Neural crest cell (in vitro differentiated cells): ENCODE measurements at places on chromosomes 4 and X.

DNA sequence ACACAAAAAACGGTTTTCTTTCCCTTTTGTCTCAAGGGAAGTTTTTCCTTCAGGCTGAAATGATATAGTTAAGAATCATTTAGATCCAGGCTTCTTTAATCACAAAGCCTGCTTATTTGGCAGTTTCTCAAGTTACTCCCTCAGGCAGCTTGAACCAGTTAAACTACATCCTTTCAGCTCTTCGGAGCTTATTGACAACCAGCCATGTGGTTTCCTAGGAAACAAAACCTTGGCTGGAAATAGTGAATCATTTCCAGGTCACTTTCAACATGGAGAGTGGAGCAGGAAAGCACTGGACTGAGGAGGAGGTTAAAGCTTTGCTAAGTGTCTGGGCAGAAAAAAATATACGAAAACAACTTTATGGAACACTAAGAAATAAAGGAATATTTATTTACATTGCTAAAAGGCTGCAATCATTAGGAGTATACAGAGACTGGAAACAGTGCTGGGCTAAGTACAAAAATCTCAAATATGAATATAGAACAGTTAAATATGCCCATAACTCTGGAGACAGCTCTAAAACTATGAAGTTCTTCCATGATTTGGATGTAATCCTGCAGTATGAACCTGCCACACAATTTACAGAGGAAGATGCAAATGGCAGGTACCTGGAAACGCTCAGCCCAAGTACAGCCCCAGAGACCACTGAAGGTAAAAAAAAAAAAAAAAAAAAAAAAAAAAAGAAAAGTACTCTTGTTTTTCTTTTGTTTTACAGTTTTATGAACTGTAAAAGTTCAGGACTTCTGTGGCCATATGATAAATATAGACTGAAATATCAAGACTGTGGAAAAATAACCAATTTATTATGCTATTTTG lies 23.2 kb upstream of the AASDH start:
- no peak for DNase-seq

- no peak for DNase-seq
Observed at GRCh38 chr4:95839891-95840290, at the start of gene PDHA2. Gene PDHA2, plus strand, starts transcription at chr4:95840093. Its CDS starts 58 bp downstream, at chr4:95840151.

DNA sequence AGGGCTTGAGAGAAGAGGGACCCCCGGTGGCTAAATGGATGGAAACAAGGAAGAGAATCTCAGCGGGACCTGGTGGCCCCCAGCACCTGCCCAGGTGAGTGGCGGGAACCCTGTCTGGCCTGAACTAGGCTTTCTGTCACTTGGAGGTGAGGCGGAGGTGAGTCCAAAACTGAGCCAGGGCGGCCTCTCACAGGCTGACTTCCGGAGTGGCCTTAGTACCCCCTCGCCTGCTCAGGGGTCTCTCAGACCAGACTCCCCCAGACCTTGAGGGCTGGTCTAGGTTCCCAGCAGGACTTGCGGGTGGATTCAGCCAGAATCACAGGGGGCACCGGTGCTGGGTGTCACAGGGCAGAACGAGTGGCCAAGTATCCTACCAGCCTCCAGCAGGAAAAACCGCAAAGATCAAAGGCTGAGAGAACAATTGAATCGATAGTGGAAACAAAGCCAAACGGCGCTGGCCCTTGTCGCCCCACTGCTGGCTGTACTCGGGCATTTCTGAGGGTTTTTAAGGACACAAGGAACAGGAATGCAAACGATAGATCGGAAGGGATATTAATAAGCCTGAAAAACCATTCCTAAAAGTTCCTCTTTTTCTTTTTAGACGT lies 67.8 kb downstream of the WFS1 start:
- no peak for DNase-seq

DNA sequence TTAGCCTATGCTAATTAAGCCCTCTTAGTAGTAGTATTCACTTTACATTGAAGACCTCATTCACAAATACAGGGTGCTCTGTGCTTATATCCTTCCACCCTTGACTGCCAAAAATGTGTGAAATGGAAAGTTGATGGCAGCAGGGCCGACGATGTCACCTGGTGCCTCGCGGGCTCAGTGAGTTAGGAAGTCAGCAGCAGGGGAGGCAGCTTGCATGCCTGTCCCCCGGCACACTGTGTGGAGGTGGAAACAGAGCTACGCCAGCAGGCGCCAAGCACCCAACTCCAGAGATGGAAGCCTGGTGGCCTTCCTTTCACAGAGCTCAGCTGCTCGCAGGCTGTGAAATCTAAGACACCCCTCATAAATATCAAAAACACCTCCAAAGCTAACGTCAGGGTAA lies 8.4 kb downstream of the MSL3 start:
- no peak for DNase-seq

DNA sequence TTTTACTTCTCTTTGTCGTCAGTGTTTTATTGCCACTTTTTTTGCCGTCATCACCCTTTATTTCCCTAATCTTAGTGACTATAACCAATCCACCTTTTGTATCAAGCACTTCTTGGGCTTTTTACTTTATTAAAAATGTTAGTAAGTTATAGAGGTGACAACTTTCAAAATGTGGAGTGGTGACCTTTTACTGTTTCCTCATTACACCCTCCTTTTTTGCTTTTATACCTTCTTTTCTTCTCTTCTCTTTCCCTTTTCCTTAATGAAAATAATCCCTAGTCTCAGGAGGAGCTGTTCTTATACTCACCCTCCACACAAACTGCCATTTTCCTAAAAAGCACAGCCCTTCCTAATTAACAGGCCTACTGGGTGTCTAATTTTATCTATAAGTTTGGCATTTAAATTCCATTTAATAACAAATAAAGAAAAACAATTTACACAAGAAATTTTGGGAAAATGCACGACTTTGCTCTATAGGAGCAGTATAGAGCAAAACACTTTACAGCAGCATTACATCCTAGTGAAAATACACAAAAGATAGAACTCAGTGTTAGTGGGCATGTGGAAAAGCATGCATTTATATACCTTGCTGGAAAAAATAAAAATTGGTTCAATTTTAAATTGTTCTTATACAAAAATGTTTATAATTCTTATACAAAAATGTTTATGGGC lies 27.3 kb downstream of the BBS12 start:
- DNase-seq, result no peak

DNA sequence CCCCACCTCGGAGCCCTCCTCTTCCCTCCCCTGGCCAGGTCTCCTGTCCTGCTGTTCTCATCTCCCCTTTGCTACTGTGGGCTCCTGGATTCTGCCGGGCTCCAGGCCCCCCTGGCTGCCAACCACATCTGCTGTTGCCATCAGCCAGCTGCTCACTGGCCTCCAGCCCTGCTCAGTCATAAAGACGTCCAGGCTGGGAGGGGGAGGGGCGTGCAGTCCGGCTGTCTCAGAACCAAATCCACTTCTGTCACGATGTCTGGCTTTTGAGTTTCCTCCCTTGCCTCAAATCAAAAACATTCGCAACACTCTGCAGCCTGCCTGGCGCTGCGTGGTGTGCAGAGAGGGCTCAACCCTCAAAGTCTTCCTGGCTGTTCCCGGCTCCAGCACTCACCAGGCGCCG lies 7.1 kb downstream of the RASL11B start:
- DNase-seq, result no peak

DNA sequence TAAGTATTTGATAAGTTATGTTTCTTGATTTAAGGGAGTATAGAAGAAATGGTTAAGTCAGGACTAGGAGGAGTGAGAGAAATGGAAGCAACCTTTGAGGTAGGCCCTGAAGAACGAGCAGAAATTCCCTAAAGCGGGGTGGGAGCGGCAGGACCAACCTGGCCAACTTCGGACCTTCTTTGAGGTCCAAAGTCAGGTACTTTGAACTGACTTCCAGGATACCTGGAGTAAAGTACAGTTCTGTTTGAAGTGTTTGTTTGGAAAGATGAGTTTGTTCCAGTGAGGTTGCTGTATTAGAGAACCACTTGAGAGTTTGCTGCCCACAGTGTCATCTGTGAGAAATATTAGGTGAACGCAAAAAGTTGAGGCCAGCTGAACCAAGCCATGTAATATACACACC lies 11.7 kb downstream of the RNF4 start:
- DNase-seq, result no peak

DNA sequence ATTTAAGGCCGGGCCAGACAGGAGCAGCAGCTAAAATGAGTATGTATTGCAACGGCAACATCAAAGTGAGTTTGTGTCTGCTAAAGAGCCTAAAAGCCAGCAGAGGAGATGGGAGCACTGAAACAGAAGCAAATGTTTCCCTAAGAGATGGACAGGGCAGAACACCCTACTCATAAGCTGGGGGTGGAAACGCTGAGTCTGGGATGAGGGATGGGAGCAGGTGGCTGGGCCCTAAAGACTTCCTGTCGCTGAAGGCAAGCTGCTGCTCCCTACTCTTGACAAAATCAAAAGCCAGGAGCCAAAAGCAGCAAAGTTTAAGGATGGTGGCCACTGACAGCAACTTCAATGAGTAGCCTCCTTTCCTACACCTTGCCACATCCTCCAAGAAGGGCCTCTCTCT lies 40.6 kb upstream of the NAP1L5 start:
- no peak for DNase-seq

- no peak for DNase-seq
Observed at GRCh38 chr4:113639326-113639725, 122.2 kb downstream of the CAMK2D start.

GRCh38 chr4:36010397-36010929 lies 233.9 kb downstream of the ARAP2 start:
- no peak for DNase-seq

GRCh38 chr4:132572210-132572609 lies 576.9 kb upstream of the PCDH10 start:
- DNase-seq, result no peak

DNA sequence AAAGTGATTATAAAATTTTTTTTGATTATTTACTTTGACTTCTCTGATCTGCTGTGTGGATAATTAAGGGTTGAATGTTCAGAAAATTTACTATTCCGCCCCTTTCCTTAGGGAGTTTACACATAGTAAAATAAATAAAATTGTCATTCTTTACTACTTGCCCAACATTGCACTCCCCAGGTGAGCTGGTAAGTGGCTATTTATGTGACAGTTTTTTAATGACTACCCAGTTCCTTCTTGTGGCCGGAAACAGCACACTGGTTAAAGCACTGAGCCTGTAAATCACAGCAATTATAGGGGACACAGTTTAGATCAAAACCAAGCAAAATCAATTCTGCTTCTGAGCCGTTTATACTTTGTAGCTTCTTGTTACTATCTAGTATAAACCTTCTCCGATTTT lies 158.1 kb downstream of the FHIP1A start:
- DNase-seq, result no peak

DNA sequence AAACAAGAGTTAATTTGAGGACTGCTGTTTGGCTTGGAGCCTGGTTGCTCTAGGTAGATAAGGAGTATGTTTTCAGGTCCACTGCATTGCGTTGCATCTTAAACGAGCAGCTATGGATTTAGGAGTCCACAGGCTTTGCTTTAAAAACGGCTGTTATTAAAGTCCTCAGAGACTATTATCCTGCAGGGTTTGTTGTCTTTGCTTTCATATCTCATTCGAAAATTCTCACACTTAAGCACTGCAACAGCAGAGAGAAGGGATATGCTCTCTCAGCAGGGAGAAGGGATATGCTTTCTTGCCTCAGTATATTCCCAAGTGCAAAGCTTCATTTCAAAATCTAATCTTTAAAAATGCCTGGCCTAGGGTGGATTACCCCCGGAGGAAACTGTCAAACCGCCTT lies 444.7 kb upstream of the FTHL17 start:
- DNase-seq, result no peak

- no peak for DNase-seq
Observed at GRCh38 chr4:142566777-142567176, 279.3 kb downstream of the INPP4B start.

GRCh38 chrX:125681507-125681906 lies 361.8 kb downstream of the TEX13C start:
- no peak for DNase-seq

DNA sequence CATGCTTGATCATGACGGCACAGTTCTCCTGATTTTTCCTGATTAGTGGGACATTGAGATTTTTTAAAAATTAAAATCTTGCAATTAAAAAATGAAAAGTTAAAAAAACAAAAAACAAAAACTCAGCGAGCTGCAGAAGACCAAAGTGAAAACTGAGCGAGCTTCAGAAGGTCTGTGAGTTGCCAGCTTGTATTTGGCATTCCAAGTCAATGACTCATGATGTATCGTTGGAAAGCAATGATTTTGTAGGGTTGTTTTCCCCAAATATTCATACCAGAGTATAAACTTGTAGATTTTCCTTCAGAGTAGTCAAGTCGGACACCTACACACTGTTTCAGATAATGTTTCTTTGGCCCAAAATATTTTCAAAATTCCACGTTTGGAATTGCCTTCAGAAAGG lies 76.9 kb downstream of the LRRC66 start:
- DNase-seq, result no peak

DNA sequence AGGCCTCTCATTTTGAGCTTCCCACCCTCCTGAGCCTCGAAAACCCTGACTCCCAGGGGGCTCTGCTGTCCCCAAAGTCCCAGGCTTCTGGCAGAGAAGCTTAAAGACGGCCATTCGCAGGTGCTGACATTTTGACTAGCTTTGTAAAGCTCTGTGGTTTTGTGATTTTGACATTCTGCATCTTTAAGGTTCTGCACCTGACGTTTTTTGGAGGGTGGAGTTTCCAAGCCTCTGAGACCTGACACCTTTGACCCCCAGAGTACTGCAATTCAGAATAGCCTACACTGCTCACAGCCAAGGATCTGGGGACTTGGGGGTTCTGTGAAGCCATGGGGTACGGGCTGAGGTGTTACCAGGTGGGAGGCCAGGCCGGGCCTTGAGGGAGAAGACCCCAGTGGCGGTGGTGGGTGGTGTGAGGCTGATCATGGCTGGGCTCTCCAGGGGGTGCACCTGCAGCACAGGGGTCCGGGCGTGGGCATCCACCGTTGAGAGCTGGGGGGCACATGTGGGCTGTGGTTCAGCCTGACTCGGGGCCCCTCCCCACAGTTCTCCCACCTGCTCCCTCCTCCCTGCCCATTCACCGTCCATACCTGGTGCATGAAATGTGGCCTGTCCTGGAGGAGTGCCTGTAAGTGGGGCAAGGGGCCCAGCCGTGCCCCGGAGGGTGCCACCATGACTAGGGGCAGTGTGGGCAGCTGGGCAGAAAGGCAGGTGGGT lies 7.3 kb downstream of the FOXP3 start:
- DNase-seq, result no peak

DNA sequence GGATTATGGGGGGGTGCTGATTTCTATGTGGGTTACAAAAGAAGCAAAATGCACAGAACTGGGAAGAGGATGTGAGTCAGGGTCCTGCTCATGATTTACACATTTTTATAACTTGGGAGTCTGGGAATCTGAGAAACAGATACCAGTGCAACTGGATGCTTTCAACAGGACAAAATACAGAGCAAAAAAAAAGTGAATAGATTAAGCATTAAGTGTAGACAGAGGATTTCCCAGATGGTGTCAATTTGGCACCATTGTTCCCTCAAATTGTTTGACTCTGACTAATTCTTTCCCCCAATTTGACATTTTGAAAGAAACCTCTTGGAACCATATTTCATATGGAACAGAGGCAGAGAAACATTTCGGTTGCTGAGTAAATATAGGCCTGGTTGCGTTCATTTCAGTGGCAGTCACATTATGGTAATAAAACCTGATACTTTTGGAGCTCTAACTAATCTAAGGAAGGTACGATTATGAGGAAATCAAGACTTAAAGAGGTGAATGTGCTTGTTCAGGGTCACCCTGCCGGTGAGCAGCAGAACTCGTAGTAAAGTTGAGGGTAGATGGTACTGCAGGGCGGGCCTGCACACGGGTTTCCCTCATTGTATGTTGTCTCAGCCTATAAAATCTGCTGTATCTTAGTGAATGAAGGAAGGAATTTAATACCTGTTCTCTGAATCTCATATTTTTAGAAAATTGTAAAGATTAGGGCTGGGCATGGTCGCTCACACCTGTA lies 18.7 kb upstream of the CDKL5 start:
- no peak for DNase-seq

GRCh38 chr4:119532319-119532718 lies 96.3 kb downstream of the PDE5A start:
- DNase-seq, result no peak
